Stimulated activated CD4-positive, alpha-beta T cell treated with anti-CD3 and anti-CD28 coated beads, Interleukin-12 subunit alpha, Interleukin-12 subunit beta, amount 100 ng/mL, for 4 hours (primary cell): ENCODE measurements at places on chromosomes 16 and 17.
A peak's percentile ranks its signal among the peaks of the same experiment; 100 is the strongest.

GRCh38 chr17:69762359-69762758 is 312.7 kb upstream of the KCNJ16 start:
- no peak for DNase-seq

DNA sequence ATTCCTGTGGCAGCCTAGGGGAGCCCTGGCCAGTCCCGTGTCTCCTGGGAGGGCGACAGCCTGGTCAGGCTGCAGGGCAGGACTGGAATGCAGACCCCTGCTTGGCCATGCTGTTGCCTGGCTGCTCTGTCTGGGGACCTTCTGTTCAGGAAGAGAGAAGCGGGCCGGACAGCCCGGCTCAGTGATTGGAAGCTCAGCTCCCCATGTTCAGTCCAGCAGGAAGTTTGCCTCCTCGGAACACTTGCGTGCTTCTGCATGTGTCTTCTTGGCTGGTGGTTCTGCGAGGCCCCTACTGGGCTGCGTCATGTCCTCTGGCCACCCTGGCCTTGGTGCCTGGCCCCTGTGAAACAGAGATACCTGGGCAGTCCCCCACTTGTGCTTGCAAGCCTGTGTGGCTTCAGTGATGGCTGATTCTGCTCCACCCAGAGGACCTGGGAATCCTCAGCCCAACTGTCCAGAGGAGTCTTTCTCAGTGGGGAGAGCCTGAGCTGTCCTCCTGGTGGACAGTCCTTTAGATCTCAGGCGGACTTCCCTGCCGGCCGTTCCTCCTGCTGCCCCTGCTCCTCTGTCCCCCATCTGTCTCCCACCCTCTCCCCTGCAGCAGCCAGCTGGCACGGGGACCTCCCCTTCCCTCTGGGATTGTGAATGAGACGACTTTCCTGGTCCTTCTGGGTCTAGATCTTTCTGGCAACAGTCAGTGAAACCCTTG is 279.5 kb downstream of the SEC14L1 start:
- no peak for DNase-seq

DNA sequence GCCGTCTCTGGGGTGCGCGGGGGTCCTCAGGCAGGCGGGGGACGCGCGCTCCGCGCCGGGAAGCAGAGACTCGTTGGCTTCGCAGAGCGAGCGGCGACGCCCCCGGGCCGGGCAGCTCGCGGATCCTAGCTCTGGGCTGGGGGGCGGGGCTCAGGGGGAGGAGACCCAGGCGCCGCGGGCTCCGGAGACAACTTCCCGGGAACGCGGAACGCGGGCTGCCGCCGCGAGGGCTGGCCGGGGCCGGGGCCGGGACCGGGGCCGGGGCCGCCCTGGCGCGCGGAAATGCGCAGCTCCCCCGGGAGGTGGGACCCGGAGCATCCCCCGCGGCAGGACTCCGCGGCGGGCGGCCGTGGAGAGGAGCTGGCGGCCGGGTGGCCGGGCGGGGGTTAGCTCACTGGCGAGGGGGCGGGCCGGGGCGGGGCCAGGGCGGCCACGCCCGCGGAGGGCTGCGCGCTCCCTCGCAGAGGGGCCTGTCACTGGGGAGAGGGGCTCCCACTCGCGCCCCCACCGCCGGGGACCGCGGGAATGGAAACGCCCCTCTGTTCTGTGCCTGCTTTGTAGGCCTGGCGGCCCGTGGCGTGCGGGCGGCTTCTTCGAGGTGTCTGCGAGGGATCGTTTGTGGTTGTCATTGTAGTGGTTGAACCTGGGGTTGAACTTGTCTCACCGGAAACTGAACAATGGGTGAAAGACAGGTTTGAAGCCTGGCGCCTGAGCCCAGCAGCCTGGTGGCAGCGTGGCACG is at the start of gene GAS7:
TSS of gene GAS7 (minus strand) at position 98 of the 741 bp plus-strand sequence.
- peak; percentile 17 for DNase-seq

- no peak for DNase-seq
Observed at GRCh38 chr17:8939496-8940334, 25.8 kb downstream of the PIK3R5 start.

GRCh38 chr17:44772308-44773045 is 13.7 kb downstream of the ADAM11 start:
- no peak for DNase-seq

DNA sequence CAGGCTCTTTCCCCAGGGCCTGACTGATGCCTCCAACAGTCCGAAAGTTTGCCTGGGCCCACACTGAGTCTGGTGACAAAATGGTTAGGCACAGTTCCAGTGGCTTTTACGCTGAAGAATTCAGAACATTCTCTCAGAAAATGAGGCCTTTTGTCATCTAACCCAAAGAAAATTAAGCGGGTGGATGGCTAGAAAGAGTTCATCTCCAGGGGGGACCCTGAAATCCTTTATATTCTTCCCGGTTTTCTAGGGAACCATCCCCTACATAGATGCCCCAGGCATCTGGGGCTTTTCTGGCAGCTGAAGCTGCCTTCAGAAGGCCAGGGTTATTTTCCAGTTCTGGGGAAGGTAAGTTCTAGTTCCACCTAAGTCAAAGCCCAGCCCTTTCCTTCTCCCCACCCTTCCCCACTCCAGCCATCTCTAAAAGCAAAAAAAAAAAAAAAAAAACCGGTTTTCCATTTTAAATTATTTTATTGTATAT is 2.2 kb downstream of the RASD1 start:
- no peak for DNase-seq

DNA sequence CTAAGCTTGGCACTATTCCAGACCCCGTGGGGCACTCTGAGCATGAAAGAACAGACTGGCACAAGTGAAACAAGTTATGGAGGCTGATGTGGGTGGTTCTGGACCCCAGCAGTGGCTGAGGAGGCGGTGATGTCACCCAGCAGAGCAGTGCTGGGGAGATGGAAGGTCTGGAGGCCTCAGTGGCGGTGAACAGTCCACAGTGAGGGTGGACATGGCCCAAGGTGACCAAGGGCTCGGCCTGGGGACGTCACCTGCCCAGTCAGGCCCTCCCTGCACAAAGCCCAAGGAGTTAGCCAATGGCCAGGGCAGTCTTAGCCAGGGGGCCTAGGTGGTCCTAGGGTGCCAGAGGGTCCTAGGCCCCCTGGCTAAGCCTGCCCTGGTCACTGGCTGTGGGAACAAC is 24.5 kb downstream of the SMPD3 start:
- DNase-seq = no peak

GRCh38 chr17:75228305-75228704 is 22.8 kb downstream of the NUP85 start:
- no peak for DNase-seq

DNA sequence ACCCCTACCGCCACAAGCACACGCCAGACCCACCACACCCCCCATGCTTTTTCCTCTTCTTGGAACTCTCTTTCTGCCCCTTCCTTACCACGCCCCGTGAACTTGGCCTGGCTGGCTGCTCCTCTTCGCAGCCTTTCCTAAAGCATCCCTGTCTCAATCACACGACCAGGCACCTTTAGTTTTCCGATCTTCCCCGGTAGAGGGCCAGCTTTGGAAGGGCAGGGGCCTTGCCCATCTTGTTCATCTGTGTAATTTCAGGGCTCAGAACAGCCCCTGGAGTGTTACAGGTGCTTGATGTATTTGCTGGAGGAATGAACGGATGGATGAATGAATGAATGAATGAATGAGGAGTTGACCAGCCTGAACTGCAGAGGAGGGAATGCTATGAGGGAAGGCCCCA is 3.7 kb downstream of the SPPL2C start:
- no peak for DNase-seq

DNA sequence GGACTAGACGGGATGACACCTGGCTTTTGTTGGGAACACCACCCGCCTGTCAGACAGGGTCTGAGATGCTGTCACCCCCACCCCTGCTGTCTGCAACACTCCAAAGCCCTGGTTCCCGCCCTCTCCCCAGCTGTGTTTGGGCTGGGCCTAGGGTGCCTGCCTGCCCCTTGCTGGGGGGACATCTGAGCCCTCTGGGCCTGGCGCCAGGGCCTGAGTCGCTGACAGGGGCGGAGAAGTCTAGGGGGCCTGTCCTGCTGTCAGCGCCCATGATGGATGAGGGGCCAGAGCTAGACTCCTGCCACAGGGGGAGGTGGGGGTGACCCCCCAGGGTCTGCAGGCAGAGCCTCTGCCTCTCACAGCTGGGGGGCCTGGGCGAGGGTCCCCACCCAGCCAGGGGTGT is 7.6 kb upstream of the PKMYT1 start:
- DNase-seq = no peak

DNA sequence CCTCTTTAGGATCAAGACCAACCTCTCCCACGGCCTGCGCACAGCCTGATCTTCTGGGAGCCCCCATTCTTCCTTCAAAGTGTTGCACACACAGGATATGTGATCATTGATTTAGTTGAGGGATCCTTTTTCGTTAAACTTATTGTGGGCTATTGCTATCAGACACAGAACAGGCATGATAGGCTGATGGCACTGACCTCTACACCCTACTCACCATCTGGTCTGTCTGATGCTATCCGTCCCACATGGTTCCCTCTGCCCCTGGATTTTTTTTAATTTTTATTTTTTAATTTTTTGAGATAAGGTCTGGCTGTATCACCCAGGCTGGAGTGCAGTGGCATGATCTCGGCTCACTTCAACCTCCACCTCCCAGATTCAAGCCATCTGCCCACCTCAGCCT is 19.2 kb upstream of the LITAF start:
- no peak for DNase-seq

DNA sequence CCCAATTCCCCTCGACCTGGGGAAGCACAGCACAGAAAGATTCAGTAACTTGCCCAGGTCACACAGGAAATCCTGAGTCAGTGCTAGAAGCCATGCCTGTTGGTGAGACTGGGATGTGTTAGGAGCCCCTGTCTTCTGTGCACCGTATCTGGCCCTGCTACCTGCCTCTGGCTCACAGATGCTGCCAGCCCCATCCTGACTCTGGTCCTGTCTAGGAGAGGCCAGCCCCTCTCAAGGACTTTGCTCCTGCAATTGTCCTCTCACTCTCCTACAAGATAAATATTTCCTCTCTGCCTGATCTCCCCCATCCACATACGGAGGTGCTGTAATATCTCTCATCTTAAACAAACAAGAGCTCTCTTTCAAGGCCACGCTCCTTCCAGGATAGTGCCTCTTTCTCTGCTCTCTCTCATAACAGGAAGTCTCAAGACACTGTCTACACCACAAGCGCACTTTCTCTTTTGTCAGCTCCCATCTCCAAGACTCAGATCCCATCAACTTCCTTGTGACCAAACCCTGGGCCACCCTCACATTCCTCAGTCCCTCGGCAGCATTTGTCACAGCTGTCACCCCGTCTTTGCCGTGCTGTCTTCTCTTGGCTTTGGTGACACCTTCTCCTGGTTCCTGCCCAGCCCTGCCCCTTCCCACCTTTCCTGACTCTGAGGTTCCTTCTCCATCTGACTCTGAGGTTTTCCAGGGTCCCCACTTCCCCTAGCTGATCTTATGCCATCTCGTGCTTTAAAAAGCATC is 1.9 kb downstream of the SLC13A2 start:
- DNase-seq = no peak

GRCh38 chr17:10750210-10750609 is 20.4 kb upstream of the TMEM220 start:
- no peak for DNase-seq

- DNase-seq = peak; percentile 13
Observed at GRCh38 chr17:9644910-9645751, at the start of gene USP43. USP43 (plus strand) TSS chr17:9645517; CDS start chr17:9645633, 116 bp downstream.

DNA sequence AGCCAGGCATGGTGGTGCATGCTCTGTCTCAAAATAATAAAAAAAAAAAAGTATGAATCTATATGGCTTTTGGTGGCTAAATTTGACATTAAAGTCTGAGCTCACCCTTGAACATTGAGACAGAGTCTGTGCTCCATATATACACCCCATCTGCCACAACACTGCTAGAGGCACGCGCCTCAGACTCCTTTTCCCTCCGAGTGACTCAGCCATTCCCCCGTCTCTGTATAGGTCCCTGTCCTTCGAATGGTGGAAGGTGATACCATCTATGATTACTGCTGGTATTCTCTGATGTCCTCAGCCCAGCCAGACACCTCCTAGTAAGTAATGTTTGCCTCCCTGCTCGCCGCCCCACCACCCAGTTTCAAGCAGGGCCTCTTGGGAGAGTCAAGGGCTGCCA is 4.5 kb upstream of the EFNB3 start:
- no peak for DNase-seq

GRCh38 chr17:4764595-4764994 is 7.1 kb upstream of the TM4SF5 start:
- DNase-seq = no peak
